Activated CD4-positive, alpha-beta T cell treated with anti-CD3 and anti-CD28 coated beads for 36 hours (primary cell): ENCODE measurements at places on chromosomes 6 and 20. TPM values are rescaled to one million over a fixed set of nuclear protein-coding genes. Genes with fewer than 3 reads are reported as not detected.

The PCSK2 gene
- not detected for total RNA-seq

- no peak for DNase-seq
Measured at GRCh38 chr6:10883312-10884244, 1.7 kb upstream of the GCM2 start.

DNA sequence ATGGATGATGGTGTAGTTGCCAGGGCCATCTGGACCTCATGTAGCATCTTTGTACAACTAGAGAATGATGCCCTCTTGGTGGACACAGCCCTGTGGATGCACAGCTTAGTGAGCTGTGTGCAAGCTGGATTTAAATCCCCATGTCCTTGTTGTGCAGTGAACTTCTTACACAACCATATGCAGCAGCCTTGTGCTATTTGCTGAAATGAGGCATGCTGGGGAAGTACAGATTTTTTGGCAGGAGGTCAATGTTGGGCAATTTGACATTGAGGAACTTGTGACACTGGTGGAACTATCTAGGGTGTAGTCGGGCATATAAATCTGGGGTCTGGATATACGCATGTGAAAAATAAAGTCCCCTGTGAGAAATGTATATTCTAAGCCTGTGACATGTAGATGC lies 5.8 kb upstream of the CDC5L start:
- DNase-seq, result no peak

DNA sequence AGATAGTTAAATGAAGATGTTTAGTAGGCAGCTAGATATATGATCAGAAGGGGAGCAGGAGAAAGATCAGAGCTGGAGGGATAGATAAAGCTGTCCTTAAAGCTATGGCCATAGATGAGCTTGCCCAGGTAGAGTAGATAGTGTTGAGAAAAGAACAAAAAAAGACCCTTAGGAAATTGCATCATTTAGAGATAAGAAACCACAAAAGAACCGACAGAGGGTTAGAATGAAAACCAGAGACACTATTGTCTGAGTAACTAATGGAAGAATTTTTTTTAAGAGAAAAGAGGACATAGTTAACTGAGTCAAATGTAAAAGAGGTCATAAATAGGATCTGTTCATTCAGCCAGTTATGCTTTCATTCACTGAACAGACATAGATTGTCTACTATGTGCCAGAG lies 101.8 kb downstream of the TNFAIP3 start:
- DNase-seq, result no peak

GRCh38 chr6:67231092-67231491 lies 1404.0 kb upstream of the ADGRB3 start:
- no peak for DNase-seq

- DNase-seq, result peak; percentile 49
Measured at GRCh38 chr6:21595285-21596144, 2.0 kb downstream of the SOX4 start.

DNA sequence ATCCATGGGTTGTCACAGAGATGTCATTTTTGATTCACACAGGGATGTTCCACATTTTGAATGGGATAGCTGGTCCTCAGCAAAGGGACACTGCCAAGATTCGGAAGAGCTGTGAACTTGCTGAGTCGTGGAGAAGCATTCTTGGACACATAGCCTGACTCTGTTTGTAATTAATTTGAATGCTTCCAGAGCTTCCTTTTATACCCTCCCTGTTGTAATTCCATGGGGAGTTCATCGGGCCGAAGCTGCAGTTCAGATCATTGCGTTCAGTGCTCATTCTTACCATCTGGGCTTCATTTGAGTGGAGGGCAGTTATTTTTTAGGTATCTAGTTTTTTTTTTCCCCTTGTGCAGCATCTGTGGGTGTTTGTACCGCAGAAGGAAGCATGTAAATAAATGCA lies 126.5 kb downstream of the SLC24A3 start:
- DNase-seq, result no peak

DNA sequence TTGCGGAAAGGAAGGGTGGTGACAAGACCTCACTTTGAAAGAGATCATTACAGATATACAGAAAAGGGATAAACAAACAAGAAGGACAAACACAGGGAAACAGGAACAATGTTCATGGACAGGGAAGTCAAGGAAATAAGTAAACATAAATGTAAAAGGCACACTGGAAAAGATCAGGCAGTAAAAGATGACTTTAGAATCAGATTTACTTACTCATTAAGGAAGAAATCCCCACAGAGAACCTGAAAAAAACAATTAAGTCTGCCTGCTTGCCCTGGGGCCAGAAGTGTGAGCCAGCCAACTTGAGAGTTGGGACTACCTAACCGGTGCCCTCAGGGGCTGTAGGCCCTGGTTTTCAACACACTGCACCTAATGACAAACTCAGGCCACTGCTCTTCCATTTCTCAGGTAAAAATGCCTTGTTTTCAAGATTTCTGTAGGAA lies 1.7 kb downstream of the APMAP start:
- DNase-seq, result no peak

The DOK5 gene
- total RNA-seq, result 2.1 TPM

- no peak for DNase-seq
Measured at GRCh38 chr6:145489583-145489982, 245.7 kb downstream of the EPM2A start.

The OCSTAMP gene
- 0.19 TPM for total RNA-seq

GRCh38 chr6:35090734-35091133 lies 50.4 kb downstream of the TCP11 start:
- no peak for DNase-seq

The SLC35A1 gene
- 6.5 TPM for total RNA-seq

The HLA-G gene
- 0.55 TPM for total RNA-seq

DNA sequence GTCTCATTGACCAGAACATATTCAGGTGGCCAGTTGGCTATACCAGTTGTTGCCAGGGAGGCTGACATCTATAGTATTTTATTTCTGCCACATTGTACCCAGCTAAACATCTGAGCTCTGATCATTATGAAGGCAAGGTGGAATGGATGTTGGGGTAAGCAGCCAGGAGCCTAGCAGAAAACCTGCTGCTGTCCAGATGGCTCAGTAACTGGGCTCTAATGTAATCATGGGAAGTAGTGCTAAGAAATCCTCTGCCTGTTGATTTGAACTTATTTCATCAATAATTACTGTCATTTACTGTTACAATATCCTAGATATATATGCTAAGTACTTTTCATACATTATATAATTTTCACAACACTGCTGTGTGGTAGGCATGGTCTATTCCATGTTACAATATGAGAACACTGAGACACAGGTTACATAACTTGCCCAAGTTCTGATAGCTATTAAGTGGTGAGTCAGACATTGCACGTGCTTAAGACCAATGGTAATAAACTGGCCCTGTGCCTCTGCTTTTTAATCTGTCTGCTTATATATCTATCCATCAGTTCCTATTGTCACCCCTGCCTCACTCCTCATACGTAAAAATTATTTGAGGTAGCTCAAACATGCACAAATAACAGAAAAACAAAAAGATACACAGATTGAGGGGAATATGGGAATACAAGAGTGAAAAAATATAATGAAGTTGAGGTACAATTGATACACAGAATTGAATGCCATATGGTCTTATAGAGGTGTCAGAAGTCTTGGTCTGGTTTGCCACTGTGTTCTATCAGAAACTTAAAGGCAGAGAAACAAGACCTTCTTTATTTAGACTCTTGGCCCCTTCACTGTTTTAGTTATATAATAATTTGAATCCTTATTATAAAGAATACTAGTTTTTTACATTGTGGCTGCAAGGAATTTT lies 25.2 kb downstream of the TBPL1 start:
- DNase-seq, result no peak
